Fibroblast of skin of right biceps (primary cell): ENCODE measurements at places on chromosomes 2 and 18.
A peak's percentile ranks its signal among the peaks of the same experiment; 100 is the strongest.

- peak; percentile 40 for DNase-seq
These were observed 4.6 kb downstream of the SERPINB13 start for GRCh38 chr18:63591725-63592124.

- peak; percentile 40 for DNase-seq
These were observed 188.0 kb downstream of the CDH7 start for GRCh38 chr18:65938592-65939372.

DNA sequence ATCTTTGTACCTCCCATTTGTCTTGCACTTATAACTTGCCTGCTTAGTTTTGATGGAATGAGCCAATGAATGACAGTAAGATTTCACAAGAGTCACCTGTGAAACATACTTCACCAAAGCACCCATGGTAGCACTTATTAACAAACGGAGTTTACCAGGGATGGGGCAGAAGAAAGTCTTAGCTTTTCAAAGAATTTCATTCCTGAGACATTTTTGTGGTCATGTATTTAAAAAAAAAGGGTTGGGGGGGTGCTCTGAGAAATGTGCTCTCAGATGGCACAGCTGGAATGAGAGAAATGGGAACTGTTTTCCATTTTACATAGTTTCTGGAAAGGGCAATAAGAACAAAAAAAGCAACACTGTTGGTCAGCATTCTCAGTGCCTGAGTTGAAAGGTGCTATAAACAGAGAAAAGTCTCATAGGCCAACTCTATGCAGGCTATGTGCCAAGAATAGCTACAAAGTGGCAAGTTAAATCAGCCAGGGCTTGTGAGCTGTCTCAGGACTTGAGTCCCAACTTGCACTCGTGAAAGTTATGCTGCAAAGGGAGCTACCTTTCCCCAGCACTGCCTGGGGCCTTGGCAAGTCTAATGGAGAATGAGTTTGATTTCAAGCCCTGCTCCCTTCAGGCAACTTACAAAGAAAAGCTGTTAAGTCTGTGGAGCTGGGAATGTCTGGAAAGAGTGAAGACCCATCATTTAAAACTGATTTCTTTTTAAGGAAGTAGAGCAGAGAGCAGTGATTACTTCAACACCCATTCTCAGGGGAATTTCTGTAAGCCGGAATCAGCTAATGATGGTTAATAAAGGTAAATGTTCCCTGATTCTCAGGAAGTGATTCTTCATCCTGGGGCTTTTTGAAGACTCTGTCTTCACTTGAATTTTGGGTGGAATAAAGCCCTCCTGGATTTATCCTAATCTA, 170.6 kb downstream of the SLC8A1 start:
- peak; percentile 80 for DNase-seq

- peak; percentile 73 for DNase-seq
These were observed 17.3 kb upstream of the ANXA4 start for GRCh38 chr2:69724540-69725159.

GRCh38 chr2:128406736-128407554, 88.3 kb upstream of the HS6ST1 start:
- DNase-seq: no peak

DNA sequence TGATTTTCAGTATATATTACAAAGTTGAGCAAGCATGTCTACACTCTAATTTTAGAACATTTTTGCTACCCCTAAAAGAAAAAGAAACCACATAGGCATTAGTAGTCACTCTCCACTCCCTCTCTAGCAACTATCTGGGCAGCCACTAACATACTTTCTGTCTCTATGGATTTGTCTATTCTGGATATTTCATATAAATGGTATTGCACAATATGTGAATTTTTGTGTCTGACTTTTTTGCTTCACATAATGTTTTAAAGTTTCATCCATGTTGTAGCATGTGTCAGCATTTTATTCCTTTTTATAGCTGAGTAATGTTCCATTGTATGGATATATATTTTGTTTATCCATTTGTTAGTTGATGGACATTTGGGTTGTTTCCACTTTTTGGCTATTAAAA, 232.5 kb upstream of the CTAGE1 start:
- DNase-seq: peak; percentile 63

DNA sequence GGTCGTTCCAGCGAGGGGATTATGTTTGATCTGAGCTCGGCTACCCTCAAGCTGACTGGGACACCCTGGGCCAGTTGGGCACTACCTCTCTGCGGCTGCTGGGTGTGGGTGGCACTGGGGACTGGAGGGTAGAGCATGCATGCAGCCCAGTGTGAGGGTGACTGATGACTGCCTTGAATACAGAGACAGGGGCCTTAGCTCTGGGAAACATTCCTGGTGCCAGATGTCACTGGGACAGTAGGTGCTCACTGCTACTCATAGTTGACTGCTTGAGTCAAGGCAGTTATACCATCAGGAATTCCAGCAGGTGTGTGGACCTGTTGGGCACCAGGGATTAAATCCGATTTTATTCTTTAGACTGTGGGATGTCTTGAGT, 33.6 kb upstream of the ATP6V1B1 start:
- DNase-seq: peak; percentile 11

- DNase-seq: no peak
These were observed 367.8 kb upstream of the ID2 start for GRCh38 chr2:8314063-8314462.

DNA sequence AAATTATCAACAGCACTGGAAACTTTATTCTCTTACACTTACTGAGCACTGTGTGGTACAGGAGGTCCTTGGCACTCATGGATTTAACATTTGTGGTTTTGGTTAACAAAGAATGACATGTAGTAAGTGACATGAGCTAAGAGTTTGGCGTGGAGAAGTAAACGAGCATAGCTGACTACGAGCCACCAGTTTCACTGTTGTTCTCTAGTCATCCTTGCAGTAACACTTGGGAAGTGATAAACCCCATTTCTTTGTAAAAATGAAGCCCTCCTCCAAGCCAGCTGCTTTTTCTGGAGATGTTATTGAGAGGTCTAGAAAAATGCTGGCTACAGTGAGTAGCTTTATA, 32.7 kb downstream of the QPCT start:
- DNase-seq: peak; percentile 67

DNA sequence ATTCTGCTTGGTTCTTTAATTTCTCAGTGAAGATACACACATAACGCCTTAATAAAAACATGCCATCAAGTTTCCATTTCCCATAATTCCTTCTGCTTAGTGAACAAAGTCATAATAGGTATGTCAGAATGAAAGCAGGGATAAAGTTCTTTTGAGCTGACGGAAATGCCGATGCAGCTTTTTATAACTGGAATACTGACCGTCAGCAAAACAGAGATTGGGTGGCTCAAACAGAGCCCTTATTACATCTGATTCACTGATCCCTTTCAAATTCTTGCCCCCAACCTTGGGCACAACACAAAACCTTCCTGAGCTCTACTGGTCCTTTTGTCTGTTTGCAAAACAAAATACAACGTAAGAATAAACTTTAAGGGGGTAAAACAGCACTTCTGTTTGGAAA, 140.4 kb downstream of the CDH2 start:
- DNase-seq: no peak

- no peak for DNase-seq
These were observed 1.8 kb downstream of the GNLY start for GRCh38 chr2:85695691-85696668.

DNA sequence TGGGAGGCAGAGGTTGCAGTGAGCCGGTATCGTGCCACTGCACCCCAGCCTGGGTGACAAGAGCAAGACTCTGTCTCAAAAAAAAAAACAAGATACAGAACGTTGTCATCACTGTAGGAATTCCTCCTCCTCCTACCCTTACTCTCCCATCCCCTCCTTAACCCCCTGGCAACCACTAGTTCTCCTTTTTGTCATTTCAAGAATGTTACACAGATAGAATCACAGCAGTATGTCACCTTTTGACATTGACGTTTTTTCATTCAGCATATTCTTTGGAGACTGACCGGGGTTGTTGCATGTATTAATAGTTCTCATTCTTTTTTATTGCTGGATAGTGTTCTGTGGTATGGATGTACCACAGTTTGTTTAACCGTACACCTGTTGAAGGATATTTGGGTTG, 32.4 kb downstream of the TTLL4 start:
- no peak for DNase-seq

DNA sequence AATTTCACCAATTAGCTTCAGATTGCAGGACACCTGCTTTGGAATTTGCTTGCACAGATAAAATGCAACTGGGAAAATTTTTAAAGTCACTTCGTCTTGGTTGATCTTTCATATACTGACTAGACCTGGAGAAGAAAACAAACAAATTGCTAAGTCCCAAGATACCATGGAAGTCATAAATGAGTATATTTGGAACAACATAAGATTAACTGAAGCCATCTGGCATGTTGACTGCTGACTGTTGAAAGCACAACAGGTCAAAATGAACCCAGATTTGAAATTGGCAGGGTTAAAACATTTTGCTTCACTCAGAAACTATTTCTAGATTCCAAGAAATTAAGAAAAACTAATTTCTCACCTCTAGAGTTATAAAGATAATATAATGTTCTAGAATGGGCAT, 470.7 kb downstream of the LPIN1 start:
- DNase-seq: no peak

- DNase-seq: no peak
These were observed 96.3 kb upstream of the ASB18 start for GRCh38 chr2:236360496-236360895.

DNA sequence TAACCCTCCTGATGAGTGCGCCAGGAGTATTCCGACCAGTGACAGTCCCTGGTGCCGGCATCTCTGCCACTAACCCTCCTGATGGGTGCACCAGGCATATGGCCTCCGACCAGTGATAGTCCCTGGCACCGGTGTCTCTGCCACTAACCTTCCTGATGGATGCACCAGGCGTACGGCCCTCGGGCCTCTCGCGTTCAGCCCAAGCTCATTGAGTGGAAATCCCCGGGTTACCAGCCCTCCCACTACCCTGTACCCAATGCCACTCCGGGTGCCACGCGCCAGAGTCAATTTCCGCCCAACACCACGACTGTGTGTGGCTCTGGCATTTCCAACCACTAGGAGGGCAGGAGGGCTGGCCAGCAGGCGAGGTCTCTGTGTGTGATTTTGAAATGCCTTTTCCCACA, 11.7 kb upstream of the GPC1 start:
- DNase-seq: no peak

GRCh38 chr2:10329580-10329879, 26.8 kb downstream of the HPCAL1 start:
- no peak for DNase-seq

- peak; percentile 55 for DNase-seq
These were observed 66.9 kb downstream of the CDH20 start for GRCh38 chr18:61400016-61400635.

GRCh38 chr18:76875390-76876325, 53.3 kb downstream of the ZNF236 start:
- DNase-seq: peak; percentile 28

DNA sequence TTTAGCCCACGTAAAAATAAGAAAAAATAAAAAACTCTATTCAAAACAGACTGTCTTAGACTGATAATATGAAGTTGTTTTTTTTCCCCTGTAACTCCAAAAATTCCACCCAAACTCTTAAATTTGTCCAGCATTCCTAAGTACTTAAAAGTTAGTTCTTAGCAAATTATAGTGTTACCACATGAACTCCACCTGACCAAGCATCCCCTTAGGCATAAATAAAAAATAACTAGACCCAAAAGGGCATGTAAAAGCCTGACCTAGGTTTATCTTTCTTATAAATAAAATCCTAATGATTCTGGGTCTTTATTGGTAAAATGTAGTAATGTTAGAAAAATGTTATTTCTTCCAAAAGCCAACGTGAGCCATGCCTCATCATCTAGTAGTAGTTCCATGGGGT, 54.3 kb downstream of the TTC21B start:
- no peak for DNase-seq

GRCh38 chr18:985212-985661, 80.6 kb downstream of the ADCYAP1 start:
- DNase-seq: no peak

GRCh38 chr2:6865346-6866274, at the start of gene CMPK2:
Gene CMPK2 (minus strand): TSS chr2:6865907. CDS start chr2:6865696, 211 bp downstream.
- peak; percentile 47 for DNase-seq

DNA sequence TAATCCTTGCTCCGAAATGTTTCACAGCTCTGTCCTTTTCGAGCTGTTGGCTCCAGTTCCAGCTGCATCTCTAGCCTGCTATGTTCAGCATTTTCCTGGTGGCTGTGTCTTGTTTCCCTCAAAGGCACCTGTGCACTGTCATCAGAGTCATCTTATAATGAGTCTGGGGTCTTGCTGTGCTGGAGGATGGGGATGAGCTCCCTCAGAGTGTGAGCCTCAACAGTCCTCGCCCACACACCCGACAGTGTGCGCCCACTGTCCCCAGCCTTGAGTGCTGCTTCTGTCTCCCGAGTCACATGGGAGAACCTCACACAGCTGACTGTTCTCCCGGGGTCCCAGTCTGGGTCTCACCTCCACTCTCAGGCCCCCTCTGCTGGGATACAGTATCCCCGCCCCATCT, 25.4 kb downstream of the SPP2 start:
- DNase-seq: no peak
